ENCODE measurements at places on chromosomes 6 and 20.

DNA sequence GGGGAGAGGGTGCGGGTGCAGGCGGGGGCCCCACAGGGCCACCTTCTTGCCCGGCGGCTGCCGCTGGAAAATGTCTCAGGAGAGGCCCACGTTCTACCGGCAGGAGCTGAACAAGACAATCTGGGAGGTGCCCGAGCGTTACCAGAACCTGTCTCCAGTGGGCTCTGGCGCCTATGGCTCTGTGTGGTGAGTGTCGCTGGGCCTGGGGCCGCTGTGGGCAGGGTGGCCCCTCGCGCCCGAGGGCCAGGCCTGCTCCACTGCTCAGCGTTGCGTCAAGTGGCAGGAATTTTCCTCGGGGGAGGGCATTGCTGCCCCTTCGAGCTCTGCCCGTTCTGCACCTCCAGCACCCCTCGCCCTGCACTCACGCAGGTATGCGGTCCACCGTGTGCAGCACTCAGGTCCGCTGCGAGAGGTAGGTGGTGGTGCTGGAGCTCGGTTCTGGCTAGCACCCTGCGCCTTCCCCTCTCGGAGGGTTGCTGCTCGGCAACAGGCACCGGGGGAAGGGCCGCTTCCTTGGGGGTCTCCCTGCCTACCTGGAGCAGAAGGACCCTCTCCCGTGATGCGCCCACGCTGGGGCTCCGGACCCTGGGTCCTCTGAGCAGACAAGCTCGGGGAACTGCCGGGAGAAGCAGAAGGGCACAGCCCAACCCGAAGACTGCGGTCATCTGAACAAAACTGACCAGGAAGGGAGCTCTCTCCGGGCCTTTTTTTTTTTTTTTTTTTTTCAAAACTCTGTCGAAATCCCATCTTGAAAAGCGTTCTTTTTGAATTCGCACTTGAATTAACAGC lies 674 bp downstream of the MAPK14 start:
- no peak for DNase-seq

- DNase-seq: no peak
These were observed 24.4 kb upstream of the EDN1 start for GRCh38 chr6:12265791-12266190.

DNA sequence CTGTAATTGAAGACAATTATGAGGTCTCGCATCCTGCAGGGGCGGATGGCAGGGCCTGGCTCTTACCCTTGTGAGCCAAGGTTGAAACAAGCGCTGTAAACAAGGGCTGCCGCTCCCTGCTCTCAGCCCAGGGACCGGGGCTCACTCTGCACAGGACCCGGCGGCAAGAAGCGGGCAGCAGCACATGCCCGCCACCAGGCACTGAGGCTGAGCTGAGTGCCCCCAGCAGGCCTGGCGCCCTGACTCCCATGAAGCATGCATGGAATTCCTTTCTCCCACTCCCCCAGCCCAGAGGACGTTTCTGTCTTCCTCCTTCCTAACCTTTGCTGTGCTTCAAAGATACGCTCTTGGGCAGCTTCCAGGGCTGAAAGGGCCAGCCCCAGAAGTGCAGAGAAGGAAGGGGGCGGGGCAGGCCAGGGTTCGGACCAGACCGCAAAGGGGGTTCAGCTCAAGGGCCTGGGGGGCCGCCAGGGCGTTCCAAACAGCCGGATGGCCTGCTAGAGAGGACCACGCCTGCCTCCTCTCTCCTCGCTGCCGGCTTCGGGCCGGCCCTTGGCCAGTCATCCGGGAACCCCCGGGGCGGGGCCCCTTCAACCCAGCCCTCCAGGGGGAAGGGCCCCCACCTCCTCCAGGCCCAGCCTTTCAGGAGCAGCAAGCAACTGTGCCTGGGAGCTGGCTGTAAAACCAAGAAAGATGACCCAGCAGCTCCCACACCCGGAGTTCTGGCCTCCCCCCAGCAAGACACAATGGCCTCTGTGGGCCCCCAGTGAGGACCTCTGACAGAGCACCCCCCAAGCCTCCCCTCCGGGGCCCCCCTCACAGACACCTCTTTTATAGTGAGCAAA lies 109.9 kb downstream of the NOL4L start:
- peak; percentile 65 for DNase-seq

- no peak for DNase-seq
These were observed 1.2 kb downstream of the CDC40 start for GRCh38 chr6:110181131-110182030.

DNA sequence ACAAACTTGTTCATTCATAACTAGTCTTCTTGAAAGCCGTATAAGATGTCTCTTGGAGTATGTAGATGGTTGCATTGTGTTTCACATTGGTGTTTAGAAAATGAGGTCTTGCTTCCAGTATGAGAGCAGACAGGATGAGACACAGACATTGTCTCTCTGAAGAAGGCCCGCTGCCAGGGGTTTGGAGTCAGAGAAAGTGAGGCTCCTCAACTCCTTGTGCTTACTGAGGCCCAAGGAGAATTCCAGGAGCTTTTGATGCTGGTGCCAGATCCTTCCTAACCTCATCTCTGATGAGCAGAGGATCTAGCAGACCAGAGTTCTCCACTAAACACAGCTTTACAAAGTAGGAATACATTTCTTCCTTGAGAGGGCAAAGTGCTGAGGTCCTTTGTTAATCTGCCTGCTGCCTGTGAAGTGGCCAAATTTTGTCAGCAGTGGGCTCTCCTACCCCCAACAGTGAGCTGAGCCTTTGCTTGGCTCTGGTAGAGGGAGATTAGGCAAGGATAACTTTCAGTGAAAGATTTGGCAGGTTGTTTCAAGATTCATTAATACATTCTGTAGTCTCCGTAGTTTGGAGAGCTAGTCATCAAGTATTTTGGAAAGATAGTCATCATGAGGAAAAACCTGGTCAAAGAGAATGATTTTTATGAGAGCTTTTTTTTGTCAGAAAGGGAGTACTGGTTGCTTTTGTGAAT lies 9.7 kb downstream of the MAPRE1 start:
- no peak for DNase-seq

DNA sequence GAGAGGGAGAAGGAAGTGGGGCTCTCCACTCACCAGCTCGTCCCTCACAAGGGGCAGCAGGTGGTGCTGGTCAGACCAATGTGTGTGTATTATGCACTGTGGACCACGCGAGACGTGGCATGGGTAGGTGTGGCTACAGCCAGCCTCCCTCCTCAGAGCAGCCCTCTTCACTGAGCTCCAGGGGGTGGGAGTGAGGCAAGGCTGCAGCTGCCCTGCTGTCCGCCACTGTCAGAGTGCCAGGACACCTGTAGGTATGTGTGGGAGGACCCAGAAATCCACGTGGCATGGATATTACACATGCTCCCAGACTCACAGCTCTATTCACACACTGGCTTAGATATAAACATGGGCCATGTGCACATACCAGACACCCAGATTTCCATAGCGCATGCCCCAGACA lies 90.3 kb downstream of the VEGFA start:
- DNase-seq: no peak

- no peak for DNase-seq
These were observed 121.3 kb upstream of the PTPRK start for GRCh38 chr6:128641703-128642102.

DNA sequence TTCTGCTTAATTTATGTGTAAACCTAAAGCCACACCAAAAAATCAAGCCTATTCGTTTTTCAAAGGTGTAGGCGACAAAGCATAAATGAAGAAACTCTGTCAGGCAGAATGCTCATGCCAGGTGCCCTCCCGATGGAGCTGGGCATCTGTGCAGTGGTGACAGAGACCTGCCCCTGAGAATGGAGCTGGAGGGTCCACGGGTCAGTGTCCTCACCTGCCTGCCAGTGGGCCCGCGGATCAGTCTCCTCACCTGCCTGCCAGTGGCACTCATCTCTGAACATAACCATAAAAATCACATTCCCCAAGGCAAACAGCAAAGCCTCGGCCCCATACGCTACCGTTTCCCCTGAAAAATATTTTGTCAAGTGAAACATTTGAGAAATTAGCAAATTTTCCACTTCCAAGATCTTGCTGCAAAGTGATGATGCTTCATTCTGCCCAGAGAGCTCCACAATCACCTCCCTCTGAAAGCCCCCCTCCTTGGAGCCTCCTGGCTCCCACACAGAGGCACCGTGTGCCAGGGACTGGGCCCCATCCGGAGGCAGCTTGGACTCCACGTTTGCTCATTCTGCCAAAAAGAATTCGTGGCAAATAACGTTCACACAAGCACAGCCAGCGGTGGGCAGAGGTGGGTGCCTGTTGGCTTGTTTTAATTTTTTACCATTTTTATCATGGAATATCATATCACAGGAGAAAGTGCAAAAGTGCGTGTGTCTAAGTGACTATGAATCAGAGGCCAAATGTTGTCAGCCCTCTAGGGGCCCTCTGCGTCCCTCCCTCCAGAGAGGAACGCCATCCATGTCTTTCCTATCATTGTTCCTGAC lies 88.8 kb downstream of the YTHDF1 start:
- no peak for DNase-seq

DNA sequence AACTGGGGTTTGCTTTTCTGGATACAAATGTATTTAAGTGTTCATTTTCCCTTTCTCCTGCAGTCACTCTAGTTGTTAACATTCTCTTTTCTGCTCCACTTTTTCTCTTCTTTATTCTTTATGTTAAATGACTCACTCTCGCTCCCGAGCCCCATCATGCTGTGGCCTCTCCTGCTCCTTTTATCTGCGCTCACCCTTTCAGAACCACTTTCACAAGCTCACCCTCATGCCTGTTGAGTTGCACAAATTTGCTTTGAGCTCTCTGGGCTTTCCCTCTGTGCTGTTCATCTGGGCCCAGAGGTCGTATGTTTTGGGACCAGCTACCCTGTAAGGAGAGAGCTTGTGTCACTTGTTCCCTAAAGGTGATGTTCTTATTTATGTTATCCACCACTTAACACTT lies 98.1 kb upstream of the ASCC3 start:
- no peak for DNase-seq
